Astrocyte of the spinal cord (primary cell): ENCODE measurements at places on chromosomes 6 and 20.

- DNase-seq: peak; percentile 83
Observed at GRCh38 chr6:161169696-161170095, 104.2 kb downstream of the AGPAT4 start.

DNA sequence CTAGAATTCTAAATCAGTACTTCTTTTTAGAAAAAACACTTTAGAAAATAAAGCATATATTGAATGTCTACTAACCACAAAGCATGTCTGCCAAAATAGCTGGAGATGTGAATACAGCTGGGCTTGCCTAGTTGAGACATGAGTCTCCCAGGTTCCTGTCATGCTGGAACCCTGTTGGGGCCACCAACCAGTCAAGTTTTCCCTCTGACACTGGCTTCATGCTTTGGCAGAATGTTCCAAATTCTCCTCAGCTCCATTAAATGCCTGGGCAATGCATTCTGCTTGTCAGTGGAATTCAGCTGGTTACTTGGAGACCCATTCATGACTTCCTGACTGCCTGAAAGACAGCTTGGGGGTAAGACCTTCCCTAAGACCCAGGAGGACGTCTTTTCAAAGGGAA is 87.2 kb downstream of the PRND start:
- DNase-seq: peak; percentile 6

DNA sequence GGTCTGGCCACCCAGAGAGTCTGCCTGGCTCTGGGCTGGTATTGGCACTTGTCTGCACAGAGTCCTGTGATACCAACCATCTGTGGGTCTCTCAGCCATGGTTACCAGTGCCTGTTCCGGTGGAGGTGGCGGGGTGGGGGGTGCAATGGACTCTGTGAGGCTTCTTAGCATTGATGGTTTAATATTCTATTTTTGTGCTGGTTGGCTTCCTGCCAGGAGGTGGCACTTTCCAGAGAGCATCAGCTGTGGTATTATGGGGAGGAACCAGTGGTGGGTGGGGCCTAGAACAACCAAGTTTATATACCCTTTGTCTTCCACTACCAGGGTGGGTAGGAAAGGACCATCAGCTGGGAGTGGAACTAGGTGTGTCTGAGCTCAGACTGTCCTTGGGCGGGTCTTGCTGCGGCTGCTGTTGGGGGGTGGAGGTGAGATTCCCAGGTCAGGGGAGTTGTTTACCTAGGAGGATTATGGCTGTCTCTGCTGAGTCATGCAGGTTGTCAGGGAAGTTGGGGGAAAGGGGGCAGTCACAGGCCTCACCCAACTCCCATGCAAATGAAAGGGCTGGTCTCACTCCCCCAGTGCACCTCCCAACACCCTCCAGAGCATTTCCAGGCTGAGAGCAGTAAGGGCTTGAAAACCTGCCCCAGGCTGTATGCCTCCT is 117.5 kb downstream of the FLRT3 start:
- DNase-seq: no peak

DNA sequence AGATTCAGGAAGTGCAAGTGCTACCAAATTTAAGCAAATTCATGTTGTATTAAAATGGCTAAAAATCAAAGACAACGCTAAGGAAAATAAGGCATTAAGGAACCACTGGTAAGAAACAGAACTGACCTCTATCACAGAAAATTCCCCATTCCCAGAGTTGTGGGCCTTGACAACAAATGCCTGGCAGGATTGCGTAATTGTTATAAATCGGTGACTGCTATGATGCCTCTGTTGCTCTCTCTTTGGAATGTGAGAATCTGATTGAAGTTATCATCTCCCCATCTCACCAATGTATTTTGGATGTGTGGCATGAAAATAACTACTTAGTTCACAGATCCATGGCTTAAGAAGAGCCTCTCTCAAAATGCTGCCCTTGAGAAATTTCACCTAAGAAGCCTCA is 257.3 kb downstream of the OGFRL1 start:
- DNase-seq: no peak

- no peak for DNase-seq
Observed at GRCh38 chr6:108164543-108164814, 1.3 kb upstream of the NR2E1 start.

GRCh38 chr6:109768485-109768884 is 77.4 kb downstream of the FIG4 start:
- no peak for DNase-seq

GRCh38 chr6:45350186-45350710 is 22.1 kb downstream of the RUNX2 start:
- no peak for DNase-seq

GRCh38 chr20:37342231-37343177 is 3.4 kb upstream of the SRC start:
- DNase-seq: no peak

GRCh38 chr6:3329393-3330051 is 70.8 kb downstream of the PSMG4 start:
- no peak for DNase-seq

- no peak for DNase-seq
Observed at GRCh38 chr20:1622450-1622849, 2.6 kb upstream of the SIRPB1 start.

- DNase-seq: no peak
Observed at GRCh38 chr6:32329141-32329540, 42.6 kb downstream of the TSBP1 start.

DNA sequence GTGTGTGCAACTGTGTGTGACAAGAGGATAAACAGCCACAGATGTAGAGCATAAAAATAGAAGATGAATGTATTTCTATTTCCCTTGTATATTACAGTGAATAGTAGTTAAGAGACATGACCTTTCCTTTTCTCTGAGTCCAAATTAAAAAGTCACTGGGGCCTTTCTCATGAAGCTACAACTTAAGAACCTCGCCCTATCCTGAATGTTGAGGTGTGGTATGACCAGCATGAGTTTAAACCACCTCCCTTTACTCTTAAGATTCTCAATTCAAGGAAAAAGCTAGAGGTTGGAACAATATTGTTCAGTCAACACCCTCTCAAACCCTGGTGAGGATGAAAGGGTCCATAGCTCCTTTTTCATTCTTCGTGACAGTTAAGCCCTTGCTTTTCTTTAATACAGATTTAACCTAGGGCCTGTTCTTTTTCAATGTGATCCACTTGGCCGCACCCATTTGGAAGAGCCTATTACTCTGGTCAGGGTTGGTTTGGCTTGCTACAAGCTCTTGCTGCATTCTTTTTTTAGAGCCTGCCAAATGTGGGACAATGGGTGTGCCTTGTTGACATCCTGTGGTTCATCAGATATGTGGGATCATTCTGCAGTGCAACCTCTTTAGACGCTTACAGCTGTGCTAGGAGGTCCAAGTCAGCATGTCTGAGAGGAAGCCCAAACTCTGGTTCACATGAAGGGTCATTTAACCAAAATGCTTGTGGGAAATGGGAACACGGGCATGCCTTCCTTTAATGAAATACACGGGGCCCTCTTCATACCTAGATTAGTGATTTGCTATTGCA is 290.0 kb downstream of the HAO1 start:
- DNase-seq: peak; percentile 74

DNA sequence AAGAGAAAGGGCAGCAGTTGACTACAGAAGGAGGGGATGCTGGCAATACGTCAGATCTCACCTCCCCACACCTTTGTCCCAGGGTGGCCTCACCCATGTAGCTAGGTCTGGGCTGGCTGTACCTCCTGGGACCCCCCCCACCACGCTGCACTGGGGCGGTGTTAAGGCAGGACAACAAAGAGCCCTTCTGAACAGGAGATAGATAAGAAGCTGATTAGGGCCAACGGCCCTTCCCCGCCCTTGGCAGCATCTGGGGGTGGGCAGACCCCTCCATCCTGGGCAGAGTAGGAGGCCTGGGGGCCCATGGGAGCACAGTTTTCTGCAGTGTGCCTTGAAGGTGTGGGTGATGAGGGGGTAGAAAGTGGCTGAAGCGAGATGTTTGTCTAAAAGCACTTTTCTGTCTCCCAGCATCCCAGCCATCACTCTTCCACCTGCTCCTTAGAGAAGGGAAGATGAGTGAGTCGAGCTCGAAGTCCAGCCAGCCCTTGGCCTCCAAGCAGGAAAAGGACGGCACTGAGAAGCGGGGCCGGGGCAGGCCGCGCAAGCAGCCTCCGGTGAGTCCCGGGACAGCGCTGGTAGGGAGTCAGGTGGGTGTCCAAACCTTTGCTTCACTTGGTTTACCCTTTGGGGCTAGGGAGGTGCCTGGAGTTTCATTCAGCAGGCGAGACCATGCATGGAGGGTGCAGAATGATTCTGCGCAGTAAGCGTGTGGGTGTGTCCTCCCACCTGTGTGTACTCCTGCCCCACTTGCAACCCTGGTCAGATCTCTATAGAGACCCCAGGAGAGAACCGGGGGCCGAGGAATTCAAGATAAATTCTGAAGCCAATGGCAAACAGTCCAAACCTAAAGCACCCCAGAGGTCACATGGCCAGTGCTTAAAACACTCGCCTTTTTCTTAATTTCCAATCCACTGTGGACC is 3.9 kb downstream of the HMGA1 start:
- DNase-seq: no peak

GRCh38 chr6:81455641-81456040 is 296.8 kb downstream of the TENT5A start:
- no peak for DNase-seq

- peak; percentile 79 for DNase-seq
Observed at GRCh38 chr6:16316741-16317251, 78.4 kb downstream of the GMPR start.

GRCh38 chr6:29490055-29490454 is 2.3 kb upstream of the MAS1L start:
- DNase-seq: no peak

DNA sequence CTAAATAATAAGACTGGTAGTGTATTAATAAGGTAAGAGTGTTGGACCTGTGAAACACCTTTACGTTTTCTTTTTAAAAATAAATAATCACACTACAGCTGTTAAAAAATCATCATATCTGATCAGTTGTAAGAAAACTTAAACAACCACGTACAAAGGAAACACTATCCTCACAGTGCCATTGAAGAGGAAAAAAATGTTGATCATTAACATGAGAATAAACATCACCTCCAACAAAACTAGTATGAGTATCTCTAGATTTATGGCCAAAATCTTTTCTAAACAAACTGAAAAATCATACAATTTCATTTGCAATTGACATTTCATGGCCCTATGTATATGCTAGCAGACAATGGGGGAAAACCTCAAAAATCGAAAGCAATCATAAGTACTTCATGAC is 590 bp downstream of the EYS start:
- DNase-seq: no peak

DNA sequence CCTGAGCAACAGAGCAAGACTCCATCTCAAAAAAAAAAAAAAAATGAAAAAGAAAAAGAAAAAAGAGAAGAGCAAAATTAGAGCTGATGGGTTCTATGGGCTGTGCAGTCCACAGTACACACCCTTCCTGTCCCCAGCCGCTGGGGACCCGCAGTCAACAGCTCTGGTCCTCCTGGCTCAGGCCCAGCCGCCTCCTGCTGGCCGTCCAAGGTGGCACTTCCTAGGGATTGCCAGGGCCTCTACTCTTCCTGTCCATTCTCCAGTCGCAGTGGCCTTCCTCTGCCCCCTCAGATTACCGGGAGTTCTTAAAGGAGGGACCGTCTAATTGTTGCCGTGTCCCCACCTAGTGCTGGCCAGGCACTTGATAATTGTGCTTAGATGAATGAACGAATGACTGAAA is 41.7 kb downstream of the TMEM242 start:
- no peak for DNase-seq

DNA sequence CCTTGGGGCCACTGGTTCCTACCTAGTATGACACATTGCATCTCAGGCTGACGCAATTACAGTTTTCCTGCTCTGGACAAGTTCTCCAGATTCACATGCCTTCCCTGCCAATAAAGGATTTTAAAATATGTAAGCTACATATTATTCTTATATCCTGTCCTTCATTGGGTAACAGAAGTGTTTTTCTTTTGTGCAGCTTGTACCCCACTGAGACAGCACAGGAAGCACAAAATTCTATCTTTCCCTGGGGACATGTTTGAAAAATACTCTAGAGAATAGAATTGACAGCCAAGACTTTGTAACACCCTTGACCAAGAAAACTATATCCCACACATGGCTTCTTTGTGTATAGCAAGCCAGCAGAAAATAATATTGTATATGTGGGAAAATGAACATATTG is 456.8 kb downstream of the MAFB start:
- peak; percentile 1 for DNase-seq

DNA sequence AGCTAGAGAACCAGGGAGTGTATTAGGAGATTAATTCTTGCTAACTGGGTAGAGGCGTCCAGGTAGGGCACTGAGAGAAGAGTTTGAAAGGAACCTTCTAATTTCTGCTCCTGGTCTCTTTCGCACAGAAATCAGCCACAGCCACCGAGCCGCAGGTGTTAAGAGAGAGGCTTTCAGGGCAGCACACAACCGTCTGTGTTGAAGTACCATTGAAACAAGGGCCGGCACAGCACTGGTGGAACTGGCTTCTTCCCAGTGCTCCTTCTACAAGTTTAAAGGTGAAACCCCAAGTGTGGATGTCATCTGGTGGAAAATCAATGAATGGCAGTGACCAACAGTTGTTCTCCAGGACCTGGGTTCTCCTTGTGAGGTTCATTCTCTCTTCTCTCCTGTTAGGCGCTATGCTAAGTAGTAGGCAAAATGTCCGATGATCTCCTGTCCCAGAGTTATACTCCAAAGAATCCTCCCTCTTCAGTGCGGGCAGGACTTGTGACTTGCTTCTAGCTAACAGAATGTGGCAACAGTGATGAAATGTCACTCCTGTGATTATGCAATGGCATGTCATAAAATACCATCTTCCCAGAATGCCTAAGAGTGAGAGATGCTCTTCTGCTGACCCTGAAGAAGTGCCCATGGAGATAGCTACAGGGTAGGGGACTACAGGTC is 15.0 kb upstream of the RIN2 start:
- DNase-seq: no peak

GRCh38 chr6:159042003-159042825 is 2.6 kb downstream of the TAGAP start:
- peak; percentile 47 for DNase-seq

- DNase-seq: no peak
Observed at GRCh38 chr6:11064836-11065235, 20.7 kb upstream of the ELOVL2 start.

- no peak for DNase-seq
Observed at GRCh38 chr20:14720251-14720650, 382.8 kb upstream of the FLRT3 start.

DNA sequence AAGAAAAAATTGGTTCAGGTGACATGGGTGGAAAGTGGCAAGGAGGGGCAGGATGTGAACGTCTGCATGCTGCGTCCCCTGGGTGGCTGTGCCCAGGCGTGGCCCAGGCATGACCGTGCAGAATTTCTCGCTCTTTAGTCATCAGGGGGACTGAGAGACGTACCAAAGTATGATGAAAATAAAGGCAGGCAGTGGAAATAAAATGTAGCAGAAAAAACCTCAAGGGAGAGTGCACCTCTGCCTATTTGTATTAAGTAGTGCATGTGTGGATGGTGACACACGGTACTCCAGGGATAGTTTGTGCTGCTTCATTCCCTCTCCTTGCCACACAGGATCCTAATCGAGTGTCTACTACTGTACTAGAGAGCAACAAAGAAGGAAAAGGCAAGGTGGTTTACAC is 81.1 kb downstream of the ATP9A start:
- DNase-seq: peak; percentile 67

GRCh38 chr6:106512048-106512967 is 117.0 kb downstream of the RTN4IP1 start:
- DNase-seq: peak; percentile 61
